ENCODE measurements at places on chromosomes 7 and 10.
A peak's percentile ranks its signal among the peaks of the same experiment; 100 is the strongest.

GRCh38 chr7:154853727-154854095, 149.2 kb downstream of the PAXIP1 start:
- no peak overlapping the region for H3K4me3 ChIP-seq
- no peaks in the 10 kb centered on the region for H3K4me1 ChIP-seq
- no peak overlapping the region for H3K27ac ChIP-seq
- no peaks in the 10 kb centered on the region for H3K36me3 ChIP-seq
- DNase-seq, result no peak

- no peak for DNase-seq
- peaks cover 13% of the 10 kb centered on the region for H3K4me1 ChIP-seq
- H3K27ac ChIP-seq, result no peak overlapping the region
- H3K36me3 ChIP-seq, result no peaks in the 10 kb centered on the region
- no peaks in the 10 kb centered on the region for H3K27me3 ChIP-seq
These were observed 59.9 kb downstream of the SGMS1 start for GRCh38 chr10:50563906-50564305.

- no peak overlapping the region for H3K4me3 ChIP-seq
- H3K36me3 ChIP-seq, result no peaks in the 10 kb centered on the region
- no peak for DNase-seq
- peak overlapping the region; percentile 43 for H3K27ac ChIP-seq
These were observed 1084.2 kb downstream of the KCNMA1 start for GRCh38 chr10:76553263-76554032.

DNA sequence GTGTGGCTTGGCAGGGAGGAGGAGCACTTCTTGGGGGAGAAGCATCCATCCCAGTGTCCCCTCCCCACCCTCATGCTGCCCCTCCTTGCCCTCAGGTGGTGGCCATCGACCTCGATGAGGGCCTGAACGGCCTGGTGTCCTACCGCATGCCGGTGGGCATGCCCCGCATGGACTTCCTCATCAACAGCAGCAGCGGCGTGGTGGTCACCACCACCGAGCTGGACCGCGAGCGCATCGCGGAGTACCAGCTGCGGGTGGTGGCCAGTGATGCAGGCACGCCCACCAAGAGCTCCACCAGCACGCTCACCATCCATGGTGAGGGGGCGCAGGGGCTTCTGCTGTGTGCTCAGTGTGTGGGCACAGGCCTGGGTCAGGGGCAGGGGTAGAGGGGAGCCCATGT, 14.8 kb downstream of the C10orf105 start:
- H3K4me3 ChIP-seq, result no peak overlapping the region
- H3K4me1 ChIP-seq, result peaks cover 9% of the 10 kb centered on the region
- H3K27ac ChIP-seq, result no peak overlapping the region
- no peaks in the 10 kb centered on the region for H3K36me3 ChIP-seq
- no peak for DNase-seq

GRCh38 chr7:101720324-101720723, 91.2 kb upstream of the MYL10 start:
- H3K36me3 ChIP-seq, result no peaks in the 10 kb centered on the region
- H3K4me1 ChIP-seq, result no peaks in the 10 kb centered on the region
- no peak overlapping the region for H3K27ac ChIP-seq
- no peak for DNase-seq

DNA sequence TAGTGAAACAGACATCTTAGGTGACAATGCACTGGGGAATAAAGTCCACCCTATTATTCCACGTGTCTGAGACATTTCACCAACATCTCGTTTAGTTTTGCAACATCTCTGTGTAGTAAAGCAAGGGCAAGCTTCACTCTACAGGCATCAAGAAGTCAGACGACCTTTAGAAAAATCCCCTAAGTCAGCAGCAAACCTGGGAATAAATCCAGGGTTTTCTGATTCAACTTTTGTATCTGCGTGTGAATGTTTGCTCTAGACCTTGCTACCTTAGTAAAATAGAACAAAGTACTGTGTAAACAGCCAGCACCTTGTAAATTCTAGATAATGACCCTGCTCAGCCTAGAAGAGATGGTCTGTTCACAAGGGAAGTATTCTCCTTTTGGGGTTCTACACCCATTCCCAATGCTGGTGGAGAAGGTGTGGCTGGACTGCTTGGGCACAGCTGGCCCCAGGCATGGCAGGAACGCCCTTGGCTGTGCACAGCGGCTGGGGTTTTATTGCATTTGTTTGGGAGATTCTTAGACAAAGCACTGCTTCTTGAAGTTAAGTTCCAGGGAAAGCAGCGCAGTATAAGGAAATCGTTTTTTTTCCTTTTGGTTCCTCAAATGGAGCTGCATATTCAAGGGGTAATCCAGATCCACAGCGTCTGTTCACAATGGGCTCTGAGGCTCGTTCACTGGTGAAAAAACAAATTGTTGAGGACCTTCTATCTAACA, 38.3 kb upstream of the GALNTL5 start:
- H3K27ac ChIP-seq, result peak overlapping the region; percentile 56
- H3K27me3 ChIP-seq, result no peaks in the 10 kb centered on the region
- no peak for DNase-seq
- peaks cover 18% of the 10 kb centered on the region for H3K4me1 ChIP-seq
- no peak overlapping the region for H3K4me3 ChIP-seq

DNA sequence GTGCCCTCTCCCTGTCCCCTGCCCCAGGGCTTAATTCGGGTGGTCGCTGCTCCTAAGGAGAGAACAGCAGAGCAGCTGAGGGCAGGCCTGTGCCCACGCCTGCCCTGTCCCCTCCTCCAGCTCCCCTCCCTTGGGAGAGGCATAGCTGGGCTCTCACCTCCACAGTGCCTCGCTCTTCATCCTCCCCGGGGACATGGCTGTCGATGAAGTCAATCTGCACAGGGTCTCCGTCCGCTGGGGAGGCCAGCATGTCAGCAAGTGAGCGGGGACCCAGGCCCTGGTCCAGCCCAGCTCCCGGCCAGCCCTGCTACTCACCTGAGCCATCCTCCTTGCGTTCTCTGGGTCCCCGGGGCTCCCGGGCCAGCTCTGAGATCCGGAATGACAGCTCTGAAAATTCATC, 3.8 kb upstream of the SAP25 start:
- peaks cover 84% of the 10 kb centered on the region for H3K36me3 ChIP-seq
- peaks cover 12% of the 10 kb centered on the region for H3K4me1 ChIP-seq
- no peak overlapping the region for H3K27ac ChIP-seq

- H3K36me3 ChIP-seq, result no peaks in the 10 kb centered on the region
- no peak overlapping the region for H3K4me3 ChIP-seq
- no peaks in the 10 kb centered on the region for H3K4me1 ChIP-seq
- no peak overlapping the region for H3K27ac ChIP-seq
These were observed 36.3 kb upstream of the NOBOX start for GRCh38 chr7:144439717-144440205.

DNA sequence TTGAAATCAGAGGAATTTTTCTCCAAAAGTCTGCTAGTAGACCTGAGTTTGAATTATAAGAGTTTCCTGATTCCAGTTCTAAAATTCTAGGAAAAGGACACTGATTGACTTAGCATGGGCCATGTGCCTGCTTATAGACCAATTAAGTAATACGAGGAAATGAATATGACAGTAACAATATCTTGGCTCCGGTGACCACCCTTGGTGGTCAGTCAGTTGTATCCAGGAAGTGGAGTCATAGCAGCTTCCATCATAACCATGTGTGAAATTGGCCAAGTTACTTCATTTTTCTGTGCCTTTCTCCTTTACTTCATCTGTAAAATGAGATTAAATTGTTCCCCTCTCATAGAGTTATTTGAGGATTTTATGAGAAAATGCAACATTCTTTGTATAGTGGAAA, 66.9 kb downstream of the MTPAP start:
- no peak overlapping the region for H3K27ac ChIP-seq
- H3K4me3 ChIP-seq, result no peak overlapping the region
- DNase-seq, result no peak
- peaks cover 3% of the 10 kb centered on the region for H3K4me1 ChIP-seq
- H3K27me3 ChIP-seq, result no peaks in the 10 kb centered on the region

- no peaks in the 10 kb centered on the region for H3K27me3 ChIP-seq
- DNase-seq, result peak; percentile 53
- peaks cover 10% of the 10 kb centered on the region for H3K4me1 ChIP-seq
- H3K36me3 ChIP-seq, result no peaks in the 10 kb centered on the region
These were observed 8.0 kb upstream of the ZMIZ1 start for GRCh38 chr10:79060641-79061255.

DNA sequence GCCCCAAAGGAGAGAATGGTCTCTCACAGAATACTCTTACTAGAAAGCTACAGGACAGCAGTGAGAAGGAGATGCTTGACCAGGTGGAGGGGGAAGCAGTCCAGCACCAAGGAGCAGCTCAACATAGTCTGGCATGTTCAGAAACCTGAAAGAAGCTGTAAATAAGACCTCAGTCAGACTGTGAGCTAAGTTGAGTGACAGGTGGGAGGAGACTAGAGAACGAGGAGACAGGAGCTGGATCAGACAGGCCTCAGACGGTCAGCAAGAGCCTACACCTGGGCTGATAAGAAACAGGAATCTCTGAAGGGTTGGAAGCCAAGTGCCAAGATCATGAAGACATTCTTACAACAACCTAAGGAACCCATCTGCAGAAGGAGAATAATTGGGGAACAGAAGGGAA, 54.5 kb downstream of the ELMO1 start:
- peaks cover 22% of the 10 kb centered on the region for H3K4me1 ChIP-seq
- DNase-seq, result no peak
- H3K27ac ChIP-seq, result no peak overlapping the region
- H3K27me3 ChIP-seq, result no peaks in the 10 kb centered on the region
- H3K36me3 ChIP-seq, result no peaks in the 10 kb centered on the region

DNA sequence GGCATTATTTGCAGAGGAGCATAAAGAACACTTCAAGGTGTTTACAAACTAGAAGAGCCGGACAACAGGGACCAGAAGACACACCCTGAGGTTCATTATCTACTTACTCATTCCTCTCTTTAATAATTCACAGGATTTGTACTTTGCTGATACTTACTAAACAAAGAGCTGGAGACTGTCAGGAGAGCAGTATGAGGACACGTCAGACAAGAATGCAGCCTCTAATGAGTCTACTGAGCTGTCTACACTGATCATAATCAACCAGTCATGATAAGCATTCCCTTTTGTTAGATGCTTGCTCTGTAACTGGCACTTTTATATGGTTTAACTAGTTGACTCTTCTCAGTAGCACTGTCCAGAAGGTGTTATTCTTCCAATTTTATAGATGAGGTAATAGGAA, 243.3 kb upstream of the CDC14C start:
- H3K27me3 ChIP-seq, result no peaks in the 10 kb centered on the region
- no peak overlapping the region for H3K4me3 ChIP-seq
- no peaks in the 10 kb centered on the region for H3K36me3 ChIP-seq
- DNase-seq, result no peak
- no peak overlapping the region for H3K27ac ChIP-seq

DNA sequence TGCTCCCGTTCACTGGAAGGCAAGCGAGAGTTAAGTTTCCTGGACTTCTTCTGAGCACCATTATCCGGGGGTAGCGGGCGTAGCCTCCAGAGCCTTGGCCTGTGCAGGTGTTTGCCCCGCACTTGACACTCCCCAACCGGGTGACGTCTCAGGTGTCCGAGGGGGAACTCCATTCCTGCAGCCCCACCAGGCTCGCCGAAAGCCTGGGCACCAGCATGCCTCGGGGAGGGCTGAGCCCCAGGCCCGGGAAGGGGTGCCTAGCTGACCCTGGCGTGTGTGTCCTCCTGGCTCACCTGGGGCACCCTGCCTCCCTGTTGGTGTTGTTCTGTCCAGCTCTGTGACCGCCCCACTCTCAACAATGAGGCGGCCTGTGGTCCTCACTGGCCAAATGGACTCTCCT, 109.4 kb upstream of the GPR26 start:
- H3K27ac ChIP-seq, result no peak overlapping the region
- no peak overlapping the region for H3K4me3 ChIP-seq
- H3K27me3 ChIP-seq, result peaks cover 13% of the 10 kb centered on the region
- no peak for DNase-seq

- H3K27me3 ChIP-seq, result no peaks in the 10 kb centered on the region
- H3K36me3 ChIP-seq, result no peaks in the 10 kb centered on the region
- DNase-seq, result no peak
These were observed 31.7 kb upstream of the IKZF1 start for GRCh38 chr7:50272808-50273207.

GRCh38 chr7:141144921-141145629, 71.2 kb downstream of the TMEM178B start:
- H3K27me3 ChIP-seq, result no peaks in the 10 kb centered on the region
- no peaks in the 10 kb centered on the region for H3K4me1 ChIP-seq
- H3K36me3 ChIP-seq, result no peaks in the 10 kb centered on the region
- H3K4me3 ChIP-seq, result no peak overlapping the region

- H3K27ac ChIP-seq, result no peak overlapping the region
- H3K27me3 ChIP-seq, result no peaks in the 10 kb centered on the region
- no peaks in the 10 kb centered on the region for H3K36me3 ChIP-seq
- H3K4me3 ChIP-seq, result no peak overlapping the region
- no peaks in the 10 kb centered on the region for H3K4me1 ChIP-seq
These were observed 237.2 kb upstream of the AKR1E2 start for GRCh38 chr10:4588824-4589223.

DNA sequence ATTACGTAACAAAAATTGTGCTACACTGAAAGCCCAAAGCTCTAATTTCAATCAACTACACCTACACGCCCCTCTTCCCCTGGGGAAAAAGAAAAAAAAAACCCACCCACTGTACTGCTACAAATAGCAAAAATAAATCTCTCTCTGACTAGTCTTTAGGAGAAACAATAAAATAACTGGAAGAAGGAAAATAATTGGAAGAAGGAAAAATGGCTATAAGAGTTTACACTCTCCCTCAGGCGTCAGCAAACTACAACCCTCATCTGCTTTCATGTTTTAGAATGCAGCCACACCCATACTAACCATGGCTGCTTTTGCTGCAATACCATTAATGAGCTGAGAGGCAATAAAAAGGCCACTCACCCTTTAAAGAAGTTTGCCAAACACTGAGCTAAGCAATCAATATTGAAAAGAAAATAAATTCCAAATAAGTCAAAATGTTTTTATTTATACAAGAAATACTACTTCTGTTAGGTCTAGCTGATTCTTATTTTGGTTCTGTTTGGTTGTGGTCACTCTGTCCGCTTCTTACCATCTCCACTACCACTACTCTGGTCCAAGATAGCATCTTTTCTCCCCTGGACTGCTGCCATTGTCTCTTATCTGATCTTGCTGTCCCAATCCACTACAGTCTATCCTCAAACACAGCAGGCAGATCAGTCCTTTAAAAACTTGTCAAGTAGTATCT, 3.8 kb downstream of the MINDY3 start:
- H3K4me3 ChIP-seq, result no peak overlapping the region
- H3K4me1 ChIP-seq, result peaks cover 35% of the 10 kb centered on the region
- no peak overlapping the region for H3K27ac ChIP-seq
- H3K36me3 ChIP-seq, result no peaks in the 10 kb centered on the region
- H3K27me3 ChIP-seq, result no peaks in the 10 kb centered on the region

DNA sequence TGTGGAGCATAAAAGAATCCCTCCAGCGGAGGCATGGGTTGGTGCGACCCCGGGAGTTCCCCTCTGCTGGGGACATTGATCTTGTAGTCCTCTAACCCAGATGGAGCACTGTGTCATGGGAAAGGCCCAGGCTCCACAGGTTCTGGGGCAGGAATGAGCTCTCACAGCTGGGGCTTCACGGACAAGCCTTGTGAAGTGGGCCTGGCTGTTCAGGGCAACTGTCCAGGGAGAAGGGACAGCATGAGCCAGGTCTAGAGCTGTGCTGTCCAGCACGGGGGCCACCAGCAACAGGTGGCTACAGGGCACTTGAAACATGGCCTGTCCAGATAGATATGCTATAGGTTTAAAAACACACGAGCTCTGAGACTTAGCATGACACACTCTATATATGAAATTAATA, 11.4 kb downstream of the GPR26 start:
- H3K4me1 ChIP-seq, result no peaks in the 10 kb centered on the region
- no peaks in the 10 kb centered on the region for H3K27me3 ChIP-seq
- H3K4me3 ChIP-seq, result no peak overlapping the region
- DNase-seq, result no peak

GRCh38 chr7:26151953-26152781, at the start of gene NFE2L3:
Gene NFE2L3, plus strand, starts transcription at chr7:26152198. Its CDS starts 301 bp downstream, at chr7:26152499.
- H3K27ac ChIP-seq, result peak within 1 kb of the TSS; percentile 24
- DNase-seq, result peak; percentile 91
- no peaks in the 10 kb centered on the region for H3K27me3 ChIP-seq
- peak within 1 kb of the TSS; percentile 61 for H3K4me3 ChIP-seq
- H3K36me3 ChIP-seq, result no peaks in the 10 kb centered on the region

Data from upper lobe of right lung (tissue), 1 donor.